ENCODE measurements at places on chromosomes 5 and 9.

GRCh38 chr5:180180421-180180820, 28.6 kb downstream of the RASGEF1C start:
- DNase-seq = no peak

DNA sequence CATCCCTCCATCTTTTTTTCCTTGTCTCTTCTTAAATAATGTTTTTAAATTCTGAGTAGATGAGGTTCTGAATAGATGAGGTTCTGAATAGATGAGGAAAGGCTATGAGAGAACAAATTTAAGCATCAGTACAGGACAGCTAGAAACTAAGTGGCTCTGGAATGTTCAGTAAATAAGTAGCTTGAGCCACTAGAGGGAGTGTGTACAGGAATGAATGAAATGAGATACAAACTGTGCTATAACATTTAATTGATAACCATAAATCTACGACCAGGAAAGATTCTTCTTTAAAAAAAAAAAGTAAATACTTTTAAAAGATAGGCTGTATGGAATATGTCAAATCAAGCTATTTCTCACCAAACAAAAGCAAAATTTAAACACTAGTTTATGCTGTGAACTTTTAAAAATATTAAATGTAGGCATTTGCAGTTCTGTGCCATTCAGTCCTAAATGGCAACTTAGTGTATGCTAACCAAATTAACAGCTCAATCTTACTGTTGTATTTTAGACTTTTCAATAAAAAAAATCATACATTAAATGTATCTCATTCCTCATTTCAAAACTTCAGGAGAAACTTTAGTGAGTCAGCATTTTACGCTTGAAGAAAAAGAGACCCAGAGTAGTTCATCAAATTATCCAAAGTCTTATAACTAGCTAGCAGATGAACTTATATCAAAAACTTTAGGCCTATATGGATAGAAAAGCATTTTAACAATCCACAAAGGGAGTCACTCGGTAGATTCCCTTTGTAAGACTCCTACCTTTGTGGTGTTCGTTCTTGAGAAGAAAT, 70.4 kb upstream of the SNX2 start:
- DNase-seq = no peak

- DNase-seq = peak; percentile 53
These were observed 911 bp upstream of the PIK3R1 start for GRCh38 chr5:68214482-68215207.

GRCh38 chr9:126502417-126503332, 111.1 kb upstream of the LMX1B start:
- DNase-seq = no peak

DNA sequence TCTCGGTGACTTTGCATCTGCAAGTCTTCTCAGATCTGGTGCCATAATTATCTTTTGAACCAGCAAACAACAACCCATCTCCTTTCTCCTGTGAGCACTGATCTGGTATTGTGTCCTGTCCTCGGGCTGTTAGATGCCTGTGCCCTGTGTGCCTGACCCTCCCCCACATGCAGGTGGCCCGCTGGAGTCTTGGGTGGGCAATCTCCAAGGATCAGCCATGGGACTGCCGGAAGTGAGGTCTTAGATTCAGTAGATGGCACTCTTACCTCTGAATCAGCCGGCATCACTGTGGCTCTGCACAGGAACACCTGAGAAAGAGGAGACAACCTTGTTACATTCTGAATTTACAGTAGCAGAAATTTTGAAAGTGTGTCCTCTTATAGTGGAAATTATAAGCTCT, 172.4 kb downstream of the IRX2 start:
- DNase-seq = no peak

DNA sequence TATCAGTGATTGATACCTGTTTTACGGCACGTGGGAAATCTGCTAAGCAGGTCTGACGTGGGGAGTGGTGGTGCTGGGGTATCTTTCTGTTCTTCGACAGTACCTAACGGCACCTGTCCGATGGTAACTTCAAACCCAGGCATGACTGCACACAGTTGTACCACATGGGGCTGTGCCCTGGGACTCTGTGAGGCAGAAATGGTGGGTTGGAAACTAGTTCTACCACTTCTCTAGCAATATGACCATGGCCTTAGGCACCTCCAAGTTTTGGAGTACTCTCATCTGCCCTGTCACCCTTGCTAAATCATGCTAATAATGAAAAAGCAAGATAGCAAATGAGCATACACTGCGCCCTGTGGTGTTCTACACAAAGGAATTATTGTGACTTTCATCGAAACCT, 30.9 kb downstream of the EPB41L4B start:
- no peak for DNase-seq

- no peak for DNase-seq
These were observed 7.6 kb downstream of the SLC36A3 start for GRCh38 chr5:151295791-151296477.

- DNase-seq = no peak
These were observed 158.7 kb downstream of the TMEM167A start for GRCh38 chr5:82918311-82919031.

GRCh38 chr9:101564252-101564651, 30.5 kb downstream of the PPP3R2 start:
- no peak for DNase-seq

GRCh38 chr5:10301842-10302610, 5.7 kb downstream of the CMBL start:
- peak; percentile 52 for DNase-seq

DNA sequence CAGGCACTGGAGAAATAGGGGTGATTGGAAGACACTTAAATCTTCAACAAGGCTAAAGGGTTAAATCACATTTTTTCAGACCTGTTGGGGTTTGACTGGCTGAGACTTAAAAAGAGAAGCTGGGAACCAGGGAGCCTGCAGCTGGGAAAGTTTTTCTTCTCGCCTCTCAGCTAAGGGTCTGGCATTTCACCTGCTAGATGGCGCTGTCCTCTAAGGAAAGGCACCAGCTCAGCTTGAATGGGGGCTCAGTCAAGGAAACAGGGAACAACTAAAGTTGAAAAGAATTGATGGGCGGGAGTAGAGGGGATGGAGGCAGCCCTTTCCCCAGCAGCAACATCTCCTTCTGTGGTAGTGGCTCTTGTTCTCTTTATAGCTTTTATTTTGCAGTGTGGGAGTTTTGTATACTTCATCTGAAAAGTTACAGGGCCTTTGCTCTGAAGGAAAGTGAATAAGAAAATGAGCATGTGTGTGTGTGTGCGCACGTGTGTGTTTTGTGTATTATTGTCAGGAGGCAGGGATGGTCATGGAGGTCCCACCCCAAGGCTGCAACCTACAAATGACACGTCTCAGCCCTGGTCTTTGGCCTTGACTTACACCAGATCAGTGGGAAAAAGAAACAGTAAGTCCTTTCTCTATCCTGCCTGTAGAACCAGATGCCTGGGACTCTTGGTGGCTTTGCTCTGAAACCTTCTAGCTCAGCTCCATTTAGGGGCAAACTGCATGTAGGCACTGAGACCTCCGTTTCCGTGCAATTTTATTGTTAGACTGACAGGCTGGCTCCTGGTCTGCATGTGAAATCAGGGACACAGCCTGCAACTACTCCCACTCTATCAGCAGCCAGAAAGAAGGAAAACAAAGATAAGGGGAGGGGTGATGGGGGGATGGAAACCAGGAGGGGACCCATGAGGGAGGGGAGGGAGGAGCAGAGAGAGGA, 316.2 kb upstream of the CLINT1 start:
- DNase-seq = peak; percentile 14

DNA sequence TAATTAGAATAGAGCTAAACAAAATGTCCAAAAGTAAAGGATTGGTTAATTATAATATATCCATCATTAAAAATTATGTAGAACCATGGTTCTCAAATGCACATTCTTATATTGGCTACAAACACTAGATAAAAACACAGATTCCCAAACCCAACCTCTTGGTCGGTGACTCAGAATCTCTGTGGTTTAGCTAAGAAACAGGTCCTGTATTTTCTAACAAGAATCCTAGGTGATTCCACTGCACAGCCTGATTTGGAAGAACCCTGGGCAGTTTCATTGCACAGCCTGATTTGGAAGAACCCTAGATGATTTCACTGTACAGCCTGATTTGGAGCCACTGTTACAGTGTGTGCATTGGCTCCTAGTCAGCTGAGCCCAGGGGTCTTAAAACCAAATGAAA, 67.9 kb downstream of the KIAA1958 start:
- no peak for DNase-seq

- DNase-seq = no peak
These were observed 1.7 kb upstream of the HBEGF start for GRCh38 chr5:140348104-140348503.

Measured in amygdala (tissue), 56 donors.